ENCODE measurements at places on chromosomes 6 and 20.

- peak; percentile 96 for DNase-seq
Measured at GRCh38 chr6:43575772-43576551, at the start of the genes POLH and XPO5. Gene POLH (plus strand): TSS chr6:43576185. CDS start chr6:43582320, 6,135 bp downstream. Gene XPO5 (minus strand): TSS chr6:43576038. CDS start chr6:43575864, 174 bp downstream.

GRCh38 chr6:129455126-129455769, 254.7 kb downstream of the ARHGAP18 start:
- no peak for DNase-seq

- no peak for DNase-seq
Measured at GRCh38 chr20:61634376-61635145, 382.5 kb downstream of the CDH4 start.

GRCh38 chr6:30690403-30691207, at the start of gene NRM:
Gene NRM (minus strand): TSS chr6:30690984. CDS start chr6:30690974, 10 bp downstream.
- DNase-seq = peak; percentile 87

DNA sequence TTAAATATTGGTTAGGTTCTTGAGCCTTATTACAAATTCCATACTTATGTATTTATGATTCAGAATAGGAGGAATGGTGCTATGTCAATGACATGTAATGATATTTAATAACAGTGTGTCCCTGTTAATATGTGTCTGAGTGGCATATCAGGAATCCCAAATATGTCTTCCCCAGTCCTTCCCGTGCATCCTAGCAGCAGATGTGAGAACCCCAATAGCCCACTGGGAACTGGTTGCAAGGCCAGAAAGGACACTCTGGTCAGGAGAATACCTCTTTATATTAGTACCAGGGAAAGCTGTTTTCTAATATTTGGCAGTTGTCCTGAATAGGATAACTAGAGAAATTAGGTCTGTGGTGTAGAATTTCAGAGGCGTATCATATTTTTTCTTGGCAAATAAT, 159.1 kb upstream of the PDE7B start:
- DNase-seq = no peak

- no peak for DNase-seq
Measured at GRCh38 chr6:164308339-164308738, 893.8 kb downstream of the QKI start.

GRCh38 chr20:40970218-40970617, 58.4 kb upstream of the TOP1 start:
- DNase-seq = no peak

- DNase-seq = peak; percentile 51
Measured at GRCh38 chr6:33815854-33816253, 12.1 kb upstream of the MLN start.

All from NB4 (cell line).